ENCODE measurements at places on chromosomes 13 and 19.

DNA sequence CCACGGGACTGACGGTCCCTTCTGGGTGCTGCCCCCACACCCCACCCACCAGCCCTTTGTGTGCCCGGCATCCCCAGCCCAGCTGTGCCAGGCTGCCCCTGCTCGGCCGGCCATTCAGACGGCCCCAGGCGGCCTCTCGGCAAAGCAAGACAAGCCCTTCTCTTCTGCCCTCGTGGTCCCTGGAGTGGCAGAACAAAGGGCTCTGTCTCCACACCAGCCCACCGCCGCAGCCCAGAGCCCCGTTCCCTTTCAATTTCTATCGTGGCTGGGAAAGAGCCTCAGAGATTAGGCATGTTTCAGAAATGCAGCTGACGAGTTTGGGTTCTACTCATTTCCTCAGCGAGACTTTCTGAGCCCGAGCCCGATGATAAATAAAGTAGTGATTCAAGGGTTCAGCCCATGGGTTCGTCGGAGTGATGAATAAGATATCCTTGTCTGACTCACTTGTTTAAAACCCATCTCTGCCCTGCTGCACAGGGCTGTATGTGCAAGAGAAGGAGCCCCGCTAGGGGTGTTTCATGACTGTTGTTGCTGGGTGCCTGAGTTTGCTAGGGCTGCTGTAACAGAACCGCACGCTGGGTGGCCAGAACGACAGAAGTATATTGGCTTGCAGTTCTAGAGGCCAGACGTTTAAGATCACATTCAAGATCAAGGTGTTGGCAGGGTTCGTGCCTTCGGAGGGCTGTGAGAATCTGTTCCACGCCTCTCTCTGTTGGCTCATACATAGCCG, 4.3 kb downstream of the MYO9B start:
- DNase-seq, result no peak

DNA sequence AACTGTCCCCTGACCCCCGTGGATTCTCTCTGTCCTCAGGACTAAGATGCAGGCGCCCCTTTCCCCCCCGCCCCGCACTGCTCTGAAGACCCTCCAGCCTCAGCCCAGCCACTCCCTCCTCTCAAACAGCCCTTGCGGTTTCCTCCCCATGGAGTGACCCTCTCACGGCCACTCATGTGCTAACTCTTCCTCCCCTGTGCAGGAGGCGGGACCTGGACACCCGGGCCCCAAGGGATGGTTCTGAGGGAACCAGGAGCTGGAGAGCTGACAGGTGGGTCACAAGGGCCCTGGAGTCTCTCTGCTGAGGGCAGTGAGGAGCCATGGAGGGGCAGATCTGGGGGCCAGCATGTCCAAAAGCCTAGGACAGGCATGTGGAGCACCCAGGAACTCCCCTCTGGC, 1.9 kb downstream of the ISOC2 start:
- DNase-seq, result no peak

DNA sequence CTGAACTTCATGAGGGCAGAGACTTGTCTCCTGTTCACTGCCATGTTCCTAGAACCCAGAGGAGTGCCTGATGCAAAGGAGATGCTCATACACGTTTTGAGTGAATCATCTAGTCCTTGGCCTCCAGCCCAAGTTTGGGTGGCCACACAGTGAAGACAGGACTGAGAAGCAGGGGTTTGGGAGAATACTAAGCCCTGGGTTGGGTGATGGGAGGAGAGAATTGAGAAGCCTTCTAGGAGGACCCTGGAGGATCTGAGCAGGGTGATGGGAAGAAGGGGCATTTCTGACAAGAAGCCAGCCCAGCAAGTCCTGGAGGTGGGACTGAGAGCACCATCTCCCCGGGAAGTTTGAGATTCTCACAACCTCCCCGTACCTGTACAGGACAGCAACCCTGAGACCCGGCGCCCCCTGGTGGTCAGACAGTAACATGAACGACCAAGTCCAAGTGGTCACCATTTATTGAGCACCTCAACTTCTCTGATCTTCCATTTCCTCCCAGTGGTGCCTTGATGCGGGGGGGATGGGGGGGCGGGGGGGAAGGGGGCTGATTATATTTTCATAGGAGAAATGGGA, 11.0 kb downstream of the CTU1 start:
- peak; percentile 81 for DNase-seq

- no peak for DNase-seq
Observed at GRCh38 chr19:41298348-41298964, 11.5 kb upstream of the CCDC97 start.

- DNase-seq, result no peak
Observed at GRCh38 chr13:75115171-75115570, 366.8 kb downstream of the TBC1D4 start.

DNA sequence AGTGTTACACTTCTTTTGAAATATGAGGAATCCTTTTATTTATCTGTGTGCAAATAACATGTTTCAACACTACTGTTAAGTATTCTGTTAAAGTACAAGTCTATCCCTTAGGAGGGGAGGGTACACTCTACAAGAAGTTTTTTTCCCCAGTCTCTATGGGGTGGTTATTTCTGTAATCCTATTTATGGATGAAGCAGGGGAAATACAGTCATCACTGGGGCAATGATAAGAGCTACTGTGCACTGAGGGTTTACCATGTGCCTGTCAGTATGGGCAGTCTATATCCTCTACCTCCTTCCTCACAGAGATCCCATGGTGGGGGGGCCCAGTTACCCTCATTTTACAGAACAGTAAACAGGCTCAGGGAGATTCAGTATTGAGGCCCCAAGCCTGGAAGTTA, 16.6 kb upstream of the TRIM13 start:
- DNase-seq, result no peak

DNA sequence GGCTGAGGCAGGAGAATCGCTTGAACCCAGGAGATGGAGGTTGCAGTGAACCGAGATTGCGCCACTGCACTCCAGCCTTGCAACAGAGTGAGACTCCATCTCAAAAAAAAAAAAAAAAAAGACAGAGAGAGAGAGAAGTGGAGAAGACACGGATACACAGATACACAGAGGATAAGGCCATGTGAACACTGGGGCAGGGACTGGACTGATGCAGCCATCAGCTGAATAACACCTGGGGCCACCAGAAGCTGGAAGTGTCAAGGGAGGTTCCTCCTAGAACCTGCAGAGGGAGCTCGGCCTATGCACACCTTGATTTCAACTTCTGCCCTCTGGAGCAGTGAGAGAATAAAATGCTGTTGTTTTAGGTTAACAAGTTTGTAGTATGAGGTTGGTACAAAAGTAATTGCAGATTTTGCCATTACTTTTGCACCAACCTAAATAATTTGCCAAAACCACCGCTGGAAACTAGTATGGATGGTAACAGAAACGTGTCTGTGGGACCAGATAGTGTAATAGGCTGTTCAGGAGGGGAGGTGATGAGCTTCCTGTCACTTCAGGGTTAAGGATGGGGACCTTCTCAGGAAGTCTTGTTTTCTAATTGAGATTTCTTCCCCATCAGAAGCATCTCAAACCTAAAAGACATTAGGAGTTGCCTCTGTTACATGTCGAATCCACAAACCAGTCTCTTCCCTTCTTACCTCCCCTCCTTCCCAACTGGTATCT, 36.4 kb upstream of the IGSF23 start:
- peak; percentile 59 for DNase-seq

Data from iPS-NIHi11 (cell line).